ENCODE measurements at places on chromosomes 2 and 18.

DNA sequence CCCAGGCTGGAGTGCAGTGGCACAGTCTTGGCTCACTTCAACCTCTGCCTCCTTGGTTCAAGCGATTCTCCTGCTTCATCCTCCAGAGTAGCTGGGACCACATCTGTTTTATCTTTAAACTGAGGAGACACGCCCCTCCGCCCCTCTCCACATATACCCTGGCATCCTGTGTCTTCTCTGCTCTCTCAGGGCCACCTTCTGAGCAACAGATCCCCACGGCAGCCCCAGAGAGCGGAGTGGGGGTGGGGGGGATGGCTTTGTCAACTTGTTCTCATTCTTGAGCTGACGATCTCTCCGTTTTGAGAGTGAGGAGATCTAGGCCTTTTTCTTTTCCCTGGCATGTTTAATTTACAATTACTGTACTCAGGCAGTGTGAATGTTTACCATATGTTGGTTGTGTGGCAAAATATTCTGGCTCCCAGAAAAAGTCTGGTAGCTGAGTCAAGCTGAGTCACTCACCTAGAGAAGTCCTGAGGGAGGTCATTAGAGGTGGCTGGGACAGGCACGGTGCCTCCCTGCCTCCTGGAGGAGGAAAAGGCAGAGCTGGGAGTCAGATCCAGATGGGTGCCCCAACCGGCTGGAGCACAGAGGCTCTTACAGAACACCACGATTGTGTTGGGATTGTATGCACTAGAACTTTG, 19.5 kb upstream of the ID2 start:
- peak; percentile 89 for DNase-seq

DNA sequence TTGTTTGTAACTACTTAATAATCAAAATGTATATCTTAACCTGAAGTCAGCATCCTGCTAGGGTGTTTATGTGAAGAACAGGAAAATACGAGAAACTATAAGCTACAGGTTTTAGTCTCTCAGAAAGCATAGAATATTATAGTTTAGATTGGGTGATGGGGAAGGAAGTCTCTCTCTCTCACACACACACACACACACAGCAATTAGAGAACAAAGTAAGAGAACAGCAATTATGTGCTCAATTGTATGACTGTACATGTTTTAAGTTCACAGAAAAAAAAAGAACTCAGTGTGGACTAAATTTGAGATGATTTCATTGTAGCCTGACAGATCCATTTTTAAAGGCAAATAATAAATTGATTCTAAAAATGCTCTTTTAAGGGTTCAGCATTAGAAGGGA, 94.3 kb upstream of the ZNF516 start:
- DNase-seq, result no peak

- no peak for DNase-seq
Measured at GRCh38 chr18:53070788-53071187, 730.8 kb downstream of the DCC start.

GRCh38 chr2:66535574-66536289, 100.8 kb downstream of the MEIS1 start:
- no peak for DNase-seq

DNA sequence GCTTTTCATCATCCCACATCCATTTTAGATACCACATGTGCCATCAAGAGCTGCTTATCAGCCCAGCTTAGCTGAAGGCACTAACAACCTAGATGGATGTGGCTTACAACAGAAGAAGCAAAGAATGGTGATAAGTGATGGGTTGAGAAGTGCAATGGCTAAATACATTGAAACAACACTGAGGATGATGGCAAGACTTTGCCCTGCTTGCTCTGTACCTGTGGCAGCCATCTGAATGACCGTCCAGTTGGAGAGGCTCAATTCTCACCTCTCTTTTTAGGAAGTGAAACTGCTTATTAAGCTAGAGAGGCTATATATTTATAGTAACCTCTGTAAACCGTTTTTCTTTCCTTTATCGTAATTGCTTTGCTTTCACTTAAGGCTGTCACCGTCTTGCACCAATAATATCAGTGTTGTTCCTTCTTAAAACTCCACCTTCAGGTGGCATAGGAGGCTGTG, 5.7 kb downstream of the GPATCH11 start:
- DNase-seq, result no peak

- no peak for DNase-seq
Measured at GRCh38 chr2:100846716-100847115, 26.8 kb downstream of the NPAS2 start.

GRCh38 chr2:28507796-28508764, 12.2 kb downstream of the PLB1 start:
- DNase-seq, result peak; percentile 97

GRCh38 chr2:221610675-221611074, 38.6 kb upstream of the EPHA4 start:
- no peak for DNase-seq

- DNase-seq, result no peak
Measured at GRCh38 chr2:8258406-8258805, 423.4 kb upstream of the ID2 start.

- no peak for DNase-seq
Measured at GRCh38 chr2:235066895-235067294, 115.1 kb downstream of the SH3BP4 start.

DNA sequence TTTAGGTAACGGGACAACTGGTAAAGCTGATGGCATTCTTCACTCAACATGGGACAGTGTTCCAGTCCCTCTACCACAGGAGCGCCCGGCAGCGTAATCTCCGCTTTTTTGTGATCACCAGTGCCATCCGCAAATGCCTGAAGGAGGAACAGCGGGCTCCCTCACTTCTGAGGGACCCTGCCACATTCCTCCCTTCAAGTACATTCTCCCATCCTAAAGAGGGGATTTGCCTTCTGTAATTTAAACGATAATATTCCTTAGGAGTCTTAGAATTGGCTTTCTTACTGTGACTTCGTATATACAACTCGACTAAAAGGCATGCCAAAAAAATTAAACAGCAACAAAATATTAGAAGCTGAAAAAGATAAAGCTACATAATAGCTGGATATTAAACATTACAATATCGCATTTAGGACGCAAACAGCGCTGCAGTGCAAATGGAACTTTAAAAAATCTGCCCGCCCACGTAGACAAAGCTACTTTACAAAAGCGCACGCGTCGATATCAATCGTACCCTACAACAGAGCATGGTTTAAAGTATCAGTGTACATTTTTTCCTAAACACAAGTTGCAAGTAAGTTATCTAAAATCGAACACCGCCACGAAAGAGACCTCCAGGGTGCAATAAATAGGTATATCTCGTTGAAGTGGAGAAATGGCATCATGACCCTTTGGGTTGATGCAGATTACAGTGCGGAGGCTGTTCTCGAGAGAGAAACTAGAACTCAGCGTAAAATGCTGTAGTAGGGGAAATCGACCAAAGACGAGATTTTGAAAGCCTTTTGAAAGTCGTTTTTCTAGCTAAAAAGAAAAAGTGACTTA, 2.3 kb upstream of the VSNL1 start:
- DNase-seq, result no peak

DNA sequence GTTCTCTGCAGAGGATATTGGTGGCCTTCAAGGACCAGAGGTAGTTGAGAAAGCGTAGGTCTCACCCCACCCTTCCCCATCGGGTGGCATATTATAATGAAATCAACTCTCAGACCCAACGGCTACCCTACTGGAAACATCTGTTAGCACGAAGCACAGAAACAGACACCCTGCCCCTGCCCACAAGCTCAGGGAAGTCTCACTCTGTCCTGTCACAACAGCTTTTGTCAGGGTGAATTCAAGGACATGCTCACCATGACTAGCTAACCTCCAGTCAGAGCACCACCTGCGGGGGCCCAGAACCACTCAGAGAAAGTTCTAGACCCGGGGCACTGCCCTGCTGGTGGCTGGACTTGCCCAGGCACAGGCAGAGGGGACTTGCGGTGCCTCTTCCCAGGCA, 3.5 kb upstream of the B3GNT7 start:
- DNase-seq, result no peak

- DNase-seq, result no peak
Measured at GRCh38 chr2:51324051-51324450, 292.1 kb upstream of the NRXN1 start.

All from RCC 7860 (cell line).